ENCODE measurements at places on chromosomes 2 and 18. TPM values are rescaled to one million over a fixed set of nuclear protein-coding genes. Genes with fewer than 3 reads are reported as not detected.

Gene CTNNA2
- total RNA-seq: not detected

Gene TPGS2
- 69.9 TPM for total RNA-seq

Gene PTPN4
- 39.0 TPM for total RNA-seq

Gene ACTG2
- total RNA-seq: 1,843 TPM

Gene MPV17
- total RNA-seq: 49.9 TPM

Gene MYCN
- total RNA-seq: 2.1 TPM

- H3K4me1 ChIP-seq: peaks cover 2% of the 10 kb centered on the region
- DNase-seq: no peak
- H3K4me3 ChIP-seq: no peak overlapping the region
These were observed 35.8 kb downstream of the PUM2 start for GRCh38 chr2:20314562-20315501.

DNA sequence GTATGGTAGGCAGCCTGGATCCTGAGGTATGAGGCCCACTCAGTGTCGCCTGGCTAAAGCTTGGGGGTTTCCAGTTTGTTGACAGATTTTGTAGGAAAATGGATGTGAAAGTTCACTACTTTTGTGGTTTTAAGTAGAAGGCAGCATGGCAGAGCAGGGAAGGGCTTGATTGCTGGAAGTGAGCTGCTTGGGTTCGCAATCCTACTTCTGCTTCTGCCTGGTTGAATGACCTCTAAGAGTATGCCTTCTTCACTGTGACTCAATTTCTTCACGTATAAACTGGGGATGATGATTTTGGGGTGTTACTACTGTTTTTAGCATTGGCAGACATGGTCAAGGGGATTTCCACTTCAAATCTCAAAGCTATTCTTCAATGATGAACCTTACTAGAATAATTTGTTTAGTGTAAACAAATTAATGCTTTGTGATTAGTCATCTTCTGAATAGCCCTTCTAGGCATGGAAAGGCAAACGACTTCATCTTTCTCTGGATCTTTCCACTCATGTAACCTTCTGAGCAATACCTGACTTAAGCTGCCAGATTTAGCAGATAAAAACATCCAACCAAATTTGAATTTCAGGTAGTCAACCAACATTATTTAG is 13.2 kb downstream of the BMP10 start:
- H3K36me3 ChIP-seq: no peaks in the 10 kb centered on the region
- H3K27me3 ChIP-seq: no peaks in the 10 kb centered on the region
- DNase-seq: no peak
- H3K4me1 ChIP-seq: no peaks in the 10 kb centered on the region

DNA sequence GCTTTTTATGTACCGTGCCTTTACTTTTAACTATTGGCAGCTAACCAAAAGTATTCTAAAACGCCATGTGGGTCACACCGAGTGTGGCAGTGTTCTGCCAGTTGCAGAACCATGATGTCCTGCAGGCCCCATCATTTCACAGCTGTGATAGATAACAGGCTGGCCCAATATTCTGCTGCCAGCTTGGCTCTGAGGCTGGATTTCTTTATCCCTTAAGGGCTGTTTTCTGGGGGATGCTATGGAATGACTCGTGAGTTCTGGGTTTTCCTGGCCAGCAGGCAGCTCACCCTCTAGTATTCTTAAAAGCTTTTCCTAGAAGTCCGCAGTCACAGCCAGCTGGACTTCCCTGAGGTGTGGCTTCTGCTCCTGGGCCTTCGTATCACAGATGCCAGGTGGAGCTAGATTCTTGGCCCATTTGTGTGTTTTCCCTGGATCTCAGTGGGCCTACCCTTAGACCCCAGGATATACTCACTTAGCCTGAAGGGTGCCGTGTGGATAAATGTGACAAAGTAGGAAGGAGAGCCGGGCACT is 41.0 kb downstream of the FHOD3 start:
- H3K36me3 ChIP-seq: peaks cover 2% of the 10 kb centered on the region
- H3K4me3 ChIP-seq: no peak overlapping the region
- no peak overlapping the region for H3K27ac ChIP-seq
- no peaks in the 10 kb centered on the region for H3K27me3 ChIP-seq
- no peak for DNase-seq
- H3K4me1 ChIP-seq: no peaks in the 10 kb centered on the region

DNA sequence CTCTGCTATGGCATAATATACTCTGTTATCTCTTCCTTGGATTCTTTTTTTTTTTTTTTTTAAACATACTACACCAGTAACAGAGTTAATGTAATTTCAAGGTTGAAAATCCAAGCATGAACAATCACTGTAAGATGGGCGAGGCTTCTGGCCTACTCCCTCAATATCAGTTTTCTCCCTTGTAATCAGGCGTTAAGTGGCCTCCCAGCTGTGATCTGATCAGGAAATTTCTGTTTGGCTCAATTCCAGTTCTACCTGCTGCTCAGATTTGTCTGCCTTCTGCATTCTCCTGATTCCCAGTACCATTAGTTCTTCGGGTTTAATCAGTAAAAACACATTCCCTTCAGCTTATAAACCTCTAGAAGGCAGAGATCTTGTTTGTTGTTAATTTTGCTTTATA is 18.6 kb downstream of the PRKD3 start:
- DNase-seq: no peak
- H3K4me3 ChIP-seq: no peak overlapping the region
- no peaks in the 10 kb centered on the region for H3K27me3 ChIP-seq
- no peak overlapping the region for H3K27ac ChIP-seq

- no peaks in the 10 kb centered on the region for H3K4me1 ChIP-seq
- no peaks in the 10 kb centered on the region for H3K27me3 ChIP-seq
These were observed 203.6 kb downstream of the FHOD3 start for GRCh38 chr18:36501100-36501499.

GRCh38 chr2:4947911-4948310 is 744.3 kb upstream of the SOX11 start:
- H3K4me3 ChIP-seq: no peak overlapping the region
- H3K36me3 ChIP-seq: no peaks in the 10 kb centered on the region
- no peak overlapping the region for H3K27ac ChIP-seq
- DNase-seq: no peak
- H3K4me1 ChIP-seq: no peaks in the 10 kb centered on the region
- no peaks in the 10 kb centered on the region for H3K27me3 ChIP-seq

- no peak for DNase-seq
- H3K4me3 ChIP-seq: no peak overlapping the region
- H3K36me3 ChIP-seq: no peaks in the 10 kb centered on the region
- no peaks in the 10 kb centered on the region for H3K27me3 ChIP-seq
- H3K4me1 ChIP-seq: no peaks in the 10 kb centered on the region
These were observed 41.4 kb upstream of the RNU4ATAC start for GRCh38 chr2:121489284-121489683.

DNA sequence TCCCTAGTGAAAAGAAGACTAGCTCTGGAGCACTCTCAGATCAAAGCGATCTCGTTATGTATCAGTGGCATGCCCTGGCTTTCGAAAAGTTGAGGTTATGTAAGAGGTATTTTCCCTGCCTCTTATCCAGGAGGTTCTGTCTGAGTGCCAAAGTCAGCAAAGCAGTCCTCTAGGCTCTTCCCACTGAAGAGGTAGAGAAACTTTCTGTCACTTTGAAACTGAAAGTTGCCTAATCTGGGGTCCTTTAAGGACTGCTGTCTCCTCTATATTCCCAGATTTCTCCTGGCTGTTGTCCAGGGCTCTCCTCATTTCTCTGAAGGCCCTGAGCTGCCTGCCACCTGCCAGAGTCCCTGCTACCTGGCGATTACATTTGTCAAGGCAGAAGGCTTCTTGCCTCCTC is 96.3 kb downstream of the B3GNT2 start:
- DNase-seq: no peak
- no peaks in the 10 kb centered on the region for H3K36me3 ChIP-seq
- H3K27me3 ChIP-seq: no peaks in the 10 kb centered on the region
- no peak overlapping the region for H3K27ac ChIP-seq
- H3K4me1 ChIP-seq: no peaks in the 10 kb centered on the region

DNA sequence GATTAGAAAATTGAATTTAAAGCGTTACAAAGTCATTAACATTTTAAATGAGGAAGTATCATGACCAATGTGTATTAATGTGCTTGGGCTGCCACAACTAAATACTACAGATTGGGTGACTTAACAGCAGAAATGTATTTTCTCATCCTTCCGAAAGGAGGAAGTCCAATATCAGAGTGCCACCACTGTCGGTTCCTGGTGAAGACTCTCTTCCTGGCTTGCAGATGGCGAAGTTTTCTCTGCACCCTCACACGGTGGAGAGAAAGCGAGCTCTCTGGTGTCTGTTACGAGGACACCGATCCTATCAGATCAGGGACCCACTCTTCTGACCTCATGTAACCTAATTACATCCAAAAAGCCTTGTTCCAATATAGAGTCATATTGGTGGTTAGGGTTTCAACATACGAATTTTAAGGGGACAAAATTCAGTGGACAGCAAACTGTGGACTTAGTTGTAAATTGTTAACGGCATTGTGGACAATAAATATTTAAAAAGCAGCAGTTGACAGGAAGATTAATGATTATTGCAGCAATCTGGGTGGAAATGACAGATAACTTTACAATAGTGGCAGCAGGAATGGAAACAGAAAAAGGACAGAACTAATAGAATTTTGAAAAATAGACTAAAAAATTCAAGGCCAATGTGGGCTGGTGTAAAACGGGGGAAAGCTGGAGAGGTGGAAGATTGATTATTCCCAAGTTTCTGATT is 35.1 kb upstream of the CYRIA start:
- no peaks in the 10 kb centered on the region for H3K36me3 ChIP-seq
- no peaks in the 10 kb centered on the region for H3K27me3 ChIP-seq
- H3K27ac ChIP-seq: no peak overlapping the region
- no peak for DNase-seq

DNA sequence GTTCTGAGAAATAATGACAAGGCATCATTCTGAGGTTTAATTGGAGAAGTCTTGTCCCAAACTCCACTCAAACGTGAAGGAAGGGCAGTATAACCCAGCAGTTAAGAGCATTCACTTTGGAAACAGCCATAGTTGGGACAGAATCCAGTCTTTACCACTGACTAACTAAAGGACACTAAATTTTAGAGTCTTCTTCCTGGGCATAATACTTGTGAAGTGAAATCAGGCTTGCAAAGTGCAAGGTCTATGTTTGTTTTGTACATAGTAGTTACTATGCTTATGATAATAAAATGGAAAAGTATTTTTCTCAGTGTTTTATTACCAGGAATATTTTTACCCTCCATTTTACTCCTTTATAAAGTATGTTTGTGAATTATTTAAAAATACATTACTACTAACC is 748.2 kb upstream of the ID2 start:
- no peaks in the 10 kb centered on the region for H3K36me3 ChIP-seq
- no peak overlapping the region for H3K27ac ChIP-seq
- DNase-seq: no peak

Measured in aorta (tissue), 5 donors.